ENCODE measurements at places on chromosomes 2 and 18.

DNA sequence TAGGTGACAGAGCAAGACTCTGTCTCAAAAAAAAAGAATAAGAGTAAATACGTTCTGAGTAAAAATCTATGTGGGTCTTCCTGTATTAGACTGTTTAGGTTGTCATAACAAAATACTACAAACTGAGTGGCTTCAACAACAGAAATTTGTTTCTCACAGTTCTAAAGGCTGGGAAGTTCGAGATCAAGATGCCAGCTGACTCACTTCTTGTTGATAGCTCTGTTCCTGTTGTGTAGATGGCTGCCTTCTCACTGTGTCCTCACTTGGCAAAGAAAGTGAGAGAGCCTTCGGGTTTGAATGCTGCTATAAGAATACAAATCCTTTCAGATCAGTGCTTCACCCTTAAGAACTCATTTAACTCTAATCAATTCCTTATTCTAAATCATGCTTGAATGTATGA lies 430.0 kb upstream of the VWC2L start:
- no peak for DNase-seq

DNA sequence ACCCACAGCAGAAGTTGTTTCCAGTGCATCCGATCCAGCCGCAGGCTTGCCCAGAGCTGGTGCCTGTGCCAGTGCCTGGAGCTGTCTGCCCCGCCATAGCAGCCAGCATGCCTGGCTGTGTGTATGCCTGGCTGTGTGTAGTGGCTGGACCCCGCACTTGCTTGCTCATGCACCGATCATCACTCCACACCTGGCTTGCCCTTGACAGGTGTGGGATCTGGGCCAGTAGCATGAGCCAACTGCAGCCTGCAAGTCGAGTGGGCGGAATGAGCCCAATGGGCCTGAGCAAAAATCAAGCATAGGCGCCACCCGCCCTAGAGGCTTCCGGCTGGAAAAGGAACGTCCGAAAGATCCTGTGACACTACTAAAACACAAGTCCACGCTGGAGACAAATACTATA lies 74.5 kb downstream of the EPB41L3 start:
- DNase-seq, result no peak

DNA sequence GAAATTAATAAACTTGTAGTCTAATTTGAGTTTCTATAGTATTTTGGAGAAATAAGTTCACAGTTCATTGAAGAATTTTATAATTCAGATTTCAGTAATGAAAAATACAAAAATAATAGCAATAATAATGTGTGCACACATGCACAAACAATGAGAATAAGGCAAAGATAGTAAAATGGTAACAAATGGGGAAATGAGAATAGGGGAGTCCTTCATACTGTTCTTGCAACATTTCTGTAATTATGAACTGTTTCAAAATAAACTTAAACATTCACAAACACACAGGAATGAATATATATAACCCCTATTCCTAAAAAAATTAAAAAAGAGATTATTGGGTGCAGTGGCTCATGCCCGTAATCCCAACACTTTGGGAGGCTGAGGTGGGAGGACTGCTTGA lies 63.9 kb downstream of the SPRED2 start:
- no peak for DNase-seq

DNA sequence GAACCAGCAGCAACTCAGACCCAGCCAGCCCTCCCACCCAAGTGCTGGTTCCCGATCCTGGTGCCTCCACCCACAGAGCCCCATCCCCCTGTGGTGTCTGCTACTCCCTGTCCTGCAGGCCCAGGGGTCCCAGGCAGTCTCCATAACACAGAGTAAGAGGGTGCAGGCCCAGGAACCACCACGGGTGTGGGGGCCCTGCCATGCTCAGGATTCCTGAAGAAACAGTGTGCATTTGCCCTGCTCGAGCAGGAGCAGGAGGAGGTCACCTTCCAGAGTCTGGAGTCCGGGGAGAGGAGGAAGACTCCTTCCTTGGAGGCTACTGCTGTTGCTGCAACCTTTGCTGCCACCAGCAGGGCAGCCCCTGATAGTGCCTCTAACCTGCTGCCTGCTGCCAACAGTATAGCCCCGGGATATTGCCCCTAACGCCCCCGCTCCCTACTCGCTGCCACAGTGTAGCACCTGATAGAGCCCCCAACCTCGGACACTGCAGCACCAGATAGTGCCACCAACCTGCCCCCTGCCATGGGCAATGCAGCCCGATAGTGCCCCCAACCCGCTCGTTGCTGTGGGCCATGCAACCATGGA lies 46.8 kb upstream of the ANKRD62 start:
- no peak for DNase-seq

- DNase-seq, result no peak
Measured at GRCh38 chr2:229378386-229378785, 107.3 kb upstream of the PID1 start.

Data from HepG2 (cell line).